ENCODE measurements at places on chromosomes 5 and 9. TPM values are rescaled to one million over a fixed set of nuclear protein-coding genes. Genes with fewer than 3 reads are reported as not detected.

BBLN gene
- 20.8 TPM for total RNA-seq

GMCL2 gene
- total RNA-seq = not detected

BHMT gene
- total RNA-seq = 957 TPM

DBH gene
- 16.7 TPM for total RNA-seq

ADRB2 gene
- 1.6 TPM for total RNA-seq

DRD1 gene
- 0.13 TPM for total RNA-seq

CER1 gene
- not detected for total RNA-seq

ARL14EPL gene
- total RNA-seq = not detected

Measured in left lobe of liver (tissue), 2 donors.